GM12864 (cell line): ENCODE measurements at places on chromosomes 5 and 9.

DNA sequence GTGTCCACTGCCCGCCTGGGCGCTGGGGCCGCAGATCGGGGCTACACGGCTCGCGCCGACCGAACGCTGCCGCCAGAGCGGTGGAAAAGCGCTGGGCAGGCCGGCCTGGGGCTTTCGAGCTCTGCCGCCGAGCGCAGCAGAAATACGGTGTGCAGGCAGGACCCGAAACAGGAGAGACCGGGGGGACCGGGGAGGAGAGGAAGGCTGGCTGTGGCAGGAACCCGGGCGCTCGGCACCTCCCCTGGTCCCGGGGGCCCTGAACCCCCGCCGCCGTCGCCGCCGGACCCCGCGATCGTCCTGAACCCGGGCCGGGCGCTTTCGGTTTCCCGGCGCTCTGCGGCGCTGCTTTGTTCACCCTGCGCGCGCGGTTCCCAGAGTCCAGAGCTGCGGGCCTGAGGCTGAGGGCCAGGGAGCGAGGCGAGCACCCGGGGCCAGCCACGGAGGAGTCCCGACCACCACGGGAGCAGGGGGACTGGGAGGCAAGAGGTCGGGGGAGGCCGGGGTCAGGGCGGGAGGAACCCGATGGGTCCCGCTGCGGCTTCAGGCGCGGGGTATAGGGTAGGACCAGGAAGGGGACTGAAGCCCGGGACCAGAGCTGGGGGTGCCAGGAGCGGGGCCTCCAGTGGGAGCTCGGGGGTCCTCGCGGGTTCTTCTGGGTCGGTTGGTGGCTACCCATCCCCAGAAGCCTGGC lies 12.0 kb downstream of the IRX2 start:
- no peak for DNase-seq

GRCh38 chr9:127451858-127452656 lies 747 bp downstream of the LRSAM1 start:
- DNase-seq = no peak

- DNase-seq = no peak
Measured at GRCh38 chr9:86443992-86444391, 89.8 kb upstream of the TUT7 start.

GRCh38 chr9:80867731-80868130 lies 821.6 kb downstream of the TLE1 start:
- DNase-seq = no peak

DNA sequence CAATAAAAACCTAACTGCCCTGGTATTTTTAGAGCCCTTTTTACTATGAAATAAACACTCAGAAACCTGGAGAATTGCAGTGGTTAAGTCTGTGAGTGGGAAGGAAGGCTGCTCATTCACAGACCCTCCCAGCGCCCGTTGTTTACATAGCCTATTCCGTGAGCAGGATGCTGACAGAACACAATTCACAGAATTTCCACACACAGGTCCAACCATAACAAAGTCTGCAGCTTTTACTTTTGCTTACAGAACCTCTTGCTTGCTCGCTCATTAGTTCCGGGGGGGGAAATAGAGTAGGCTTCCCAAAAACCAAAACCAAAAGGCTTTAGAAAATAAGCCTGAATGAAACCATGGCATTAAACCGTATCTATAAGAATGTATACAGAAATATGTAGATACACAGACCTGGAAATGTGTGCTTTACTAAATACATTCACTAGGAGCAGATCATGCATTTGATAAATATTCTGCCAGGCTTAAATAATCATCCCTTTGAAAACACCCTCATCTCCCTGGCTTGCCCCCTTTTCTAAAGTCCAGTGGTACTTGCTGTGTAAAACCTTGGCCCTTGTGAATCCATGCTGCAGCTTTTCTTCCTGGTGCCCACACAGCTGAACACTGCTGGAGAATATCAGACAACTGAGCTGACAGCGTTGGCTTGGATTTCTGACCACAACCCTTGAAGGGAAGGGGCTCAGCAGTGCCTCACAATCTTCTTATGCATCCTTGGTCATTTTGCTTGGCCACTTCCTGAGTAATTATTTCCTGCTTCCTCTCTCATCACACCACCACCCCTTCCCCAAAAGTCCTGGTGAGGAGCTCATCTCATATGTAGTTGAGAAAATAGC lies 128.0 kb downstream of the FANCC start:
- no peak for DNase-seq

- DNase-seq = no peak
Measured at GRCh38 chr9:92561374-92562330, 25.9 kb upstream of the ECM2 start.

DNA sequence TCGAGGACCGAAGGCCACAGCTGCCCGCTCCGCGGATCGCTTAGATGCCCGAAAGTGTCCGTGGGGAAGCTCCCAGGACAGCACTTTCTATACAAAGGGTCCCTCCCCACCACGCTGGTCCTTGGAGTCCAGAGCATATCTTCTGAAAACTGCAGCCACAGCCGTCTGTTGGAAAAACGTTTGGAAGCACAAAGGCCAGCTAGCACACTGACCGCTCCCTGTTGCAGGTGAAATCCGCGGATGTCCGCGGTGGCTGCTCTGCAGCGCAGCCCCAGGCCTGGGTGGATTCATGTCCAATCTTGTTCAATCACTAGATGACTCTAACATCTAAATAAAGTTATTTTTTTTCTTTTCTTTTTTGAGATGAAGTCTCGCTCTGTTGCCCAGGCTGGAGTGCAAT lies 32.8 kb upstream of the FANCC start:
- no peak for DNase-seq

GRCh38 chr9:126093771-126094170 lies 232.9 kb upstream of the MVB12B start:
- DNase-seq = no peak

- no peak for DNase-seq
Measured at GRCh38 chr9:129352146-129352865, 174.2 kb upstream of the IER5L start.

GRCh38 chr9:3205421-3206095 lies 320.2 kb downstream of the RFX3 start:
- no peak for DNase-seq

DNA sequence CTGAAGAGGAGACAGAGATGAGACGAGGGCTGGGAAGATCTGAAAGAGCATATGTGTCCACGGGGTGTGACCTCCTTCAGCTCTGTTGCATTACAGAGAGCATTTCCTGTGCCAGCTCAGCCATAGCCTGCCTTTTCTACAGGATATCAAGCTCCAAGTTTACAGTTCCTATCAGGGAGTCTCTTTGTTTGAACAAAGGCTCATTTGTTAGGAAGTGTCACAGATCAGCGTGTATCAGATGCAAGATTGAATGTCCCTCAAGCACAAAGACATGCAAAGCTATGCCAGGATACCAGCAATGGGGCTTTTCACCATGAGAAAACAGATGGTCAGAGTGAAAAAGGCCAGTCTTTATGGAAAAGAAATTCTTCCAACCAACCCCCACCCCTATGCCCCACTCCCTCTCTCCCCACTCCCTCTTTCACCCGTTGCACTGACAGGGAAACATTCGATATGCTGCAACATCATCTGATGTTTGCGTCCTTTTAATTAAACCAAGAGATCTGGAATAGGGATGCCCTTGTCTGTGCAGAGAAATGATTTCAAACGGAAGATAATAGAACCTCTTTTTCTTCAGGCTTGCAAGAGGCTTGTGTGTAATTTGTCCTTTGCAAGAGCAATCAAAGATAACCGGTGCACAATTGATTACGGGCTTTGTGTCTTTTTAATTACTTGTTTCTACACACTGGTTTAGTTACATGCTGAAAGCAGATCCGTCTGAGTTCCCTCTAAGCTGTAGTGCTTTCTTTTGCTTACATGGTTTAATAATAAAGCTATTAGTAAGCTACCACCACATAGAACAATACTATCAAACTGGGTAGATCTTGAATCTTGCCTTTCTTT lies 263.1 kb upstream of the RGMB start:
- no peak for DNase-seq

- no peak for DNase-seq
Measured at GRCh38 chr5:10563110-10563944, 543 bp upstream of the ANKRD33B start.

GRCh38 chr9:93452710-93453046 lies 703 bp downstream of the FAM120AOS start:
- no peak for DNase-seq

- DNase-seq = no peak
Measured at GRCh38 chr9:128343855-128344254, 3.5 kb downstream of the SLC27A4 start.
